A172 (cell line): ENCODE measurements at places on chromosomes 5 and 9. TPM values are rescaled to one million over a fixed set of nuclear protein-coding genes. Genes with fewer than 3 reads are reported as not detected.

DNA sequence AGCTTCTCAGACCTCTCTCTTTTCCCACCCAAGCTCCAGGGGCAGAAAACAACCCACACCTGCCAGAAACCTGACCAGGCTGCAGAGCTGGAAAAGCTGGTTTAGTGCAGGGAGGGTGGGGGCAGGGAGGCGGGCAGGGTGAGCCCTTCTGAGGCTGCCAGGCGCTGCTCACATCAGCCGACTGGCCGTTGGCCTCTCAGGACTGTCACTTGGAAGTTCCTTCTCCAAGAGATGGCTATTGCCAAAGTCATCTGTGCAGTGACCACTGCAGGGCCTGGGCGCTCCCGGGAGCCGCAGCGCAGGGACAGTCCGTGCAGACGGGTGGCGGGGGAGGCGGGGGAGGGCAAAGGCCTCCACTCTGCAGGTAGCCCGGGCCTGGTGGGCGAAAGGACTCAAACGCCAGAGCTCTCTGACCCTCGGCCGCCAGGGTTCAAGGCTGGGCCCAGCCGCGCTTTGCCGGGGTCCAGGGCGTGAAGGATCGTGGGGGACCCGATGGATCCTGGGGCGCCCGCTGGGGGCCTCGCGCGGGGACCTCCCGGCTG, 205.0 kb upstream of the IER5L start:
- DNase-seq, result no peak

- no peak for DNase-seq
Measured at GRCh38 chr9:123864251-123864650, 65.7 kb downstream of the DENND1A start.

The PCDHGA7 gene
- total RNA-seq, result 0.69 TPM in 2 replicates

- DNase-seq, result no peak
Measured at GRCh38 chr9:7341571-7341970, 458.0 kb downstream of the DMAC1 start.

GRCh38 chr9:95045751-95046150, 271.8 kb downstream of the FANCC start:
- DNase-seq, result no peak

DNA sequence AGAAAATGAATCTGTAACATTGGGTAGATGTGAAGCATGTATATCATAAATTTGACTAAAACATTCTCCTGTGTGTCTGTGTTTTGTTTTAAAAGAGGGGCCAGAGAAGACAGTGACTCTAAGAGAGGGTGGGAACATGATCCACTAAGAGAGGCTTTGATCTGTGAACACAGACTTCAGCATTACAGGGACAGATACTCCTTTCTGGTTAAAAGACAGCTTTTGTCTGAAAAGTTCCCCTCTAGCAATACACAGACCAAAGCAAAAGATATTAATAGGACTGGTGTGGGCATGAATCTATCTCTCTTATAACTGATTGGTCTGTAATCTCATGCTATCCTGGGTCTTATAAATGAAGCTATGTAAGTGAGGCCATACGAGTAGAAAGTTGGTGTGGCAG, 150.9 kb downstream of the NUDT12 start:
- no peak for DNase-seq

DNA sequence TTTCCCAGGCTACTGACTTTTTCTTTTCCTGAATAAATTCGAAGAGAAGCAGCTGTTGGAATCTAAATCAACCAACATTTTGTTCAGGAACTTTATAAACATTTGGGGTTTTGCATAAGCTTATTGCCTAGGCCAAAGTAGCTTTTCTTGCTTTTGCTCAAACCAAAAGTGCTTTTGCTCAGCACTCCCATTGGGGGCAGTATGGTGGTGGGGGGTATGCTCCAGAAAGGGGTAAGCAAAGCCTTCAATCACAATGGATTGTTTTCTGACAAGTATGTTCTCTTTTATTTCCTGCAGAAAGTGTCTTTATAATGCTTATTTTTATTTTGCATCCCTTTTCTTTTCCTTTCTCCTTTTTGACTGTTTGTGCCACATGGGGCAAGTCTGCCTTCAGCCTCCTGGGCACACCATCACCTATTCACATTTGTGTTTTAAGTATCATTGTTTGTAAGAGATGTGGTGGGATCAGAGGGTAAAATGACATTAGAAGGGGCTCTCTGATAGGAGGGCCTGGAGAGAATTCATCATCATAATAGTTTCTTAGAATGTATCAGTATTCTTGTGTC, 86.0 kb downstream of the PRDM6 start:
- DNase-seq, result no peak

The BRINP1 gene
- total RNA-seq, result not detected in 2 replicates

- DNase-seq, result no peak
Measured at GRCh38 chr5:35618781-35619180, 1.1 kb downstream of the SPEF2 start.

DNA sequence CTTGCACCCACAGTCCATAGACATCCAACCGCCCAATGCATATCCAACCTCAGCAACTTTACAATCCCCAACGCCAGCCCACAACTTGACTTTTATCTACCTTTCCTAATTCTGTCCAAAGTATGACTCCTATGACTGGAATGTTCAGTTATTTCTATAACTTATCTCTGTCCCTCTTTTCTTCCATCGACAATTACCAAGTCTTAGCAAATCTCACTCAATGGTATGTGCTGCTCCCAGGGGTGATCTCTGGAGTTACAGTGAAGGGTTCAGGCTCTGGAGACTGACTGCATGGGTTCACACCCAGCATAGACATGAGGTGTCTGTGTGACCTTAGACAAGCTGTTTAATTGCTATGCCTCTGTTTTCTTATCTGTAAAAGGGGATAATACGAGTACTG, 106.9 kb downstream of the SPOCK1 start:
- DNase-seq, result no peak

The NREP gene
- 22.3 and 27.2 TPM in 2 replicates for total RNA-seq

DNA sequence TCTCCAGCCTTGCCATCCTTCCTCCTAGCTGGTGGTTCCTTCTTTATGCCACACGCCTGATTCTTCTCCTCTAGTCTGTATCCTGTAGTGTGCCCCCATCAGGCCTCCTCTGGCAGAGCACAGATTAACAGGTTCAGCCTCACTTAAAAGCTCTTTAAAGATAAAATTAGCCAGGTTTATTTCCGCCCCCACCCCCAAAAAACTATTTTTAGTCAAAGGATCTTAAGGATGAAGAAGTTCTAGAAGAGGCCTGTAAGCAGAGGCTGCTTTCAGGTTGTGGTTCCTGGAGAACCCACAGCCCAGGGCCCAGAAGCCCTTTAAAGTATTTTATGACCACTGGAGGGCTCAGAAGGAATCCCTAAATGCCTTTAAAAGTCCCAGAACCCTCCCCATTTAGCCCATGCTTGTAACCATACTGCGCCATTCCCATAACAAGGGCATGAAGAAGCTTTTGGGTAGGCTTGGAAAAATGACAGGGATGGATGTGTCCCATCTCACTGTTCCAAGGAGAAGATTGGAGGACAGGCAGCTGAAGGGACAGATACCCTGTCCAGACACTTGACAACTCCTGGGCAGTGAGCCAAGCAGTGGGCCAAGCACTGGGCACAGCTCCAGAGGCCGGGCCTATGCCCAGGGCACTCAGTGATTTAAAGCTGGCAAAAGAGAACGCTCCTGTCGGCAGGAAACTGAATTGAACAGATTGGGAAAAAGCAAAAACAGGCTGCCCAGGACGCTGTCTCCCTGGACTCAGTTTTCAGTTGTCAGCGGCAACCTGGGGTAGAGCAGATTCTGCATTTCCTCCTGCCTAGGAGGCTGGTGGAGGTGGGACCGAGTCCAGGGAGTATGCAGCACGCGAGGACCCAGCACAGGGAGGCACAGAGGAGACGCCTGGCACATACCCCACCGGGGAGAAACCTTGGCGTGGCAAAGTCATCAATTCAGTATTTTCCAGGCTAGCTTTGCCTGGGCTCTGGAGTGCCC, 106.3 kb upstream of the SSBP2 start:
- peak; percentile 39 for DNase-seq
